ENCODE measurements at places on chromosomes 12 and 14.
A peak's percentile ranks its signal among the peaks of the same experiment; 100 is the strongest.

- no peak for DNase-seq
Observed at GRCh38 chr12:28869197-28869596, 279.9 kb upstream of the FAR2 start.

GRCh38 chr12:121455766-121456420 lies 56.0 kb downstream of the RNF34 start:
- no peak for DNase-seq

- DNase-seq = no peak
Observed at GRCh38 chr12:106030210-106031071, 108.3 kb downstream of the NUAK1 start.

- DNase-seq = no peak
Observed at GRCh38 chr14:55754871-55755270, 174.9 kb downstream of the KTN1 start.

DNA sequence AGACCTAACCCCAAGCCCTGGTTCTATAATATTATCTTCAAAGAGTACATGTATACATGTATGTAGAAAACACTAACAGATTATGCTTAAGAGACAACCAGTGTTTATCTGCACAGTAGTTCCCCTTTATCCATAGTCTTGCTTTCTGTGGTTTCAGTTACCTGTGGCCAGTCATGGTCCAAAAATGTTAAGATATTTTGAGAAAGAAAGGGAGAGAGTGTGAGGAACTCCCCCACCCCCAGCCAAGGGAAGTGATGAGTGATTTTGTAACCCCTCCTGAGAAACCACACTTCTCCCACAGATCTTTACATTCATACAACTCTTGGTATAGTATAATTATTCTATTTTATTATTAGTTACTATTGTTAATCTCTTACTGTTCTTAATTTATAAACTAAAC lies 77.3 kb upstream of the CNTN1 start:
- no peak for DNase-seq

DNA sequence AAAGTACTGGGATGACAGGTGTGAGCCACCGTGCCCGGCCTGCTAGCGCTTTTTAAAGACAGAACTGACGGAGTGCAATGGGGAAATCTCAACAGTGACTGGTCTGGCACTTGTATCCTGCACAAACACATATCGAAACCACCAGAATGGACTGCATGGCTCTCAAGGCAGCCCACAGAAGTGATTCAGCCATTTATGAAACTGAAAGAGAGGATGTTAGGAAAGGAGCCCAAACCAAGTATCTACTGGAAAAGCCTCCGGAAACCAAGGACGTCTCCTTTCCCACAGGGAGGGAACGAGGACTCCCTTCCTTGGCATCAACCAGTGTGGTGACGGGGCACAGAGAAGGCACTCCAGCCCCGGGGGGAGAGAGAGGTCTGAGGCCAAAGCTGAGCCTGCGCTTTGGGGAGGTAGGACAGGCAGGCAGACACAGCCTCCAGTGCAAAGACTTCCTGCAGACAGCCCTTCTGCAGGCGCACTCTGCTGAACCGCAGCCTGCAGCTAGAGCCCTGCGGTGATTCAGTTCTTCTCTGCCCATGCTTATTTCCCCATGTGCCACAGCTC lies 16.5 kb downstream of the SLC15A4 start:
- DNase-seq = no peak

DNA sequence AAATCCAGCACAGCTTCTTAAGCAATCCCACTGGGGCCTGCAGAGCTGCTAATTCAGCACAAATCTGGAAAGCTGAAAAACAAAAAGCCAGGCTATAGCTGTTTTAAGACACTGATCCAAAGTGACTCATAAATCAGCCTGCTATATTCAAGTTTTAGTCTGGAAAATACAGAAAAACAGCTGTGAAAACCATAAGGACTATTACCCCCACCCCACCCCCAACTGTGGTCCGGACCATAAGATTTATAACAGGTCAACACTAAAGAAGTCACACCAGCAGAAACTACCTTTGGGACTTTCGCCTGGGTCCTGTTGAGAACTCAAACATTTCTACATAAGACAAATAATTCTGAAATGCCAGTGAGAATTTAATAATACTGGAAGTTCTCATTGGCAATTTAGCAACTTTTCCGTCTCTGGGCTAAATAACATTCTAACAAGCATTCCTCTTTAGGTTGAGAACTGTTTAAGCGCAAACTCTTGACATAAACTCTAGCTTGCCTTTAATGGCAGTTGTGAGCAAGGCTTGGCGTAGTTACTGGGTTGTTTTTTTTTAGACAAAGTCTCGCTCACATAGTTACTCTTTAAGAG lies 3.3 kb downstream of the LRIG3 start:
- no peak for DNase-seq

- DNase-seq = no peak
Observed at GRCh38 chr12:75389061-75389460, 1.8 kb upstream of the GLIPR1L2 start.

GRCh38 chr12:25985316-25986175 lies 27.1 kb downstream of the RASSF8 start:
- peak; percentile 5 for DNase-seq

DNA sequence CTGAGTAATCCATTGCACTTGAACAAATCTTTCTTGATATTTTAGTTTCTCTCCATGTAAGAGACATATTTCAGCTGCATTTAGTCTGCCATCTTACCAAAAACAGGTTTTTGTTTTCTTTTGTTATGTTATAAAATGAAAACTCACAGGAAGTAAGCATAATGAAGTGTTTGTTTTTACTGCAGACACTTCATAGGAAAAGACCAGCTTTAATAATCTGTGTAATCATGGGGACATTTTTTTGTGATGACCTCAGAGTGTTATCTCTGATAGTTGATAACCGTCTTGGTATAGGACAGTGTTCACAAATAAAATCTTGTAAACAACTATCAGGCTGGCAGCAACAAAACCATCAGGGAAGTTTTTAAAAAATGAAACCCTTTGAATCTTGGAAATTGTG lies 266.2 kb upstream of the OR4E1 start:
- no peak for DNase-seq

- no peak for DNase-seq
Observed at GRCh38 chr12:112839386-112839972, 47.9 kb downstream of the RPH3A start.

- no peak for DNase-seq
Observed at GRCh38 chr12:107025671-107026070, 38.7 kb upstream of the MTERF2 start.

- no peak for DNase-seq
Observed at GRCh38 chr14:104201496-104201895, 63.1 kb downstream of the KIF26A start.

- DNase-seq = no peak
Observed at GRCh38 chr14:103628221-103628683, 759 bp upstream of the KLC1 start.

GRCh38 chr14:32047791-32048190 lies 29.3 kb upstream of the ARHGAP5 start:
- no peak for DNase-seq

- DNase-seq = no peak
Observed at GRCh38 chr14:21840765-21841164, 167.1 kb upstream of the OR4E1 start.

DNA sequence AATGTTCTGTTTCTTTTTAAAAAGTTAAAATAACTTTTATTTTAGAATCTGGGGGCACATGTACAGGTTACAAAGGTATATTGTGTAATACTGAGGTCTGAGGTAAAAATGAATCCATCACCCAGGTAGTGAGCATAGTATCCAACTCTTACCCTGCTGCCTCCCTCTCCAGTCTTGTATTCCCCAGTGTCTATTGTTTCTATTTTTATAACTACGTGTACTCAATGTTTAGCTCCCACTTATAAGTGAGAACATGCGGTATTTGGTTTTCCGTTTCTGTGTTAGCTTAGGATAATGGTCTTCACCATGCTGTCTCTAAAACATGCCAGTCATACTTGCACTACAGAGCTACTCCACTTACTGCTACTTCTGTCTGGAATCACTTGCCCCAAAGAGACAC lies 8.4 kb downstream of the FBXO33 start:
- DNase-seq = no peak

DNA sequence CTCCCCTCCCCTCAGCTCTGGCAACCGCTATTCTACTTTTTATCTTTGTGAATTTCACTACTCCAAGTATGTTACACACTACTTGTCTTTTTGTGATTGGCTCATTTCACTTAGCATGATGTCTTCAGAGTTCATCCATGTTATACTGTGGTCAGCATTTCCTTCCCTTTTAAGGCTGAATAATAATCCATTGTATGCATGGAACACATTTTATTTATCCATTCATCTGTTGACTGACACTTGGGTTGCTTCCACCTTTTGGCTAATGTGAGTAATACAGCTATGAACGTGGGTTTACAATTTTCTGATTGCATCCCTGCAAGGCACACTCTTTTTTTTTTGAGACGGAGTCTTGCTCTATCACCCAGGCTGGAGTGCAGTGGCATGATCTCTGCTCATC lies 53.0 kb upstream of the FUT8 start:
- no peak for DNase-seq

DNA sequence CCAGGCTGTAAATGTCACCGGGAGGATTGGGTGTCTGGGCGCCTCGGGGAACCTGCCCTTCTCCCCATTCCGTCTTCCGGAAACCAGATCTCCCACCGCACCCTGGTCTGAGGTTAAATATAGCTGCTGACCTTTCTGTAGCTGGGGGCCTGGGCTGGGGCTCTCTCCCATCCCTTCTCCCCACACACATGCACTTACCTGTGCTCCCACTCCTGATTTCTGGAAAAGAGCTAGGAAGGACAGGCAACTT lies 1.3 kb downstream of the GAPDH start:
- no peak for DNase-seq

DNA sequence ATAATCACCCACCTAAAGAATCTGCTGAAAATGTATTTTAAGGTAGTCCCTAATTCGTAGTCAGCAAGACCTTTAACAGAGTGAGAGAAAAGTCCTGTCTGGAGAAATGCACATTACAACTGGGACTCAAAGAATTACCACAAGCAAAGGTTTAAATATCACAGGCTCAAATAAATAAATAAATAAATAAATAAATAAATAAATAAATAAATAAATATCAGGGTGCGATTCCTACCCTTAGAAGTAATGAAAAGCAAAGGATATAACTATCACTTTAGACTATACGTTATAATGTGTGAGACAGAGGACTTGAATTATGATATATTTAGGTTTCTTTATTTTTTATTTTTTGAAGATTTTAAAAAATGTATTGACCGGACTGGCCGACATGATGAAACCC lies 522.5 kb upstream of the ATXN7L3B start:
- no peak for DNase-seq

DNA sequence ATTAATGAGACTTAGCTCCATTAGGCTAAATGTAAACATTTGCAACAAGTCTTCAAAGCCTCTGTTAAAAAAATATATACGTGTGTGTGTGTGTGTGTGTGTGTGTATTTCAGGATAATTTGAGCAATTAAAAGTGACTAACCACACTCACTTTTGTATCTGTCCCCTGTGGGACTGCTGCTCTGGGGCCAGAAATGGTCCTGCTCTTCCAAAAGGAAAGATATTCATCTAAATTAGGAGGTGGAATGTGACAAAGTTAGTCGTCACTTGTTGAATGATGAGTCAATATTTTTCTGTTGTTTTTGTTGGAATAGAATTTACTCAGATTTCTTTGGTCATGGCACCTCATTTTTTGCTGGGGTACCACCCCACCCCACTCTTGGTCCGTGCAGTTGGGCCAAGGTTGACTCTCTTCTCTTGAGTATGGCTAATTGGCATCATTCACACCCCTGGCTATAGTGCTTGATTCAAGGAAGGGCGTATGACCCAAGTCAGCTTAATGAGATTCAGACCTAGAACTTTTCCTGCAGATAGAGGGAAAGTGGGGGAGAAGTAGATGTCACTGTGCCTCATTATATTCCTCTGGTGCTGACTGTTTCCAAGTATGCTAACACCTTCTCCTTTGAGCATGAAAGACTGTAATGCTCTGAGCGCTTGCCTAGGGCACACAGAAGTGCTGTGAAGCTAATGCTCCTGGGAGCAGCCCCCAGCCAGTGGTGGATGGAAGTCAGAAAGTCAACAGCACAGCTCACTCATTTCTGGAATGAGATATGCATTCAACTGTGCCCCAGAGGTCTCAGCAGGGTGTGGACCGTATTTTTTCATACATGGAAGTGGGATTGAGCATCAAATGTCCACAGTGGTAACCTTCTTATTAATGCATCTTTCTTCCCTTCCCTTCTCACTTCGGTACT lies 577.0 kb upstream of the TBX3 start:
- DNase-seq = no peak

- DNase-seq = no peak
Observed at GRCh38 chr12:77682488-77682887, 148.2 kb upstream of the NAV3 start.

DNA sequence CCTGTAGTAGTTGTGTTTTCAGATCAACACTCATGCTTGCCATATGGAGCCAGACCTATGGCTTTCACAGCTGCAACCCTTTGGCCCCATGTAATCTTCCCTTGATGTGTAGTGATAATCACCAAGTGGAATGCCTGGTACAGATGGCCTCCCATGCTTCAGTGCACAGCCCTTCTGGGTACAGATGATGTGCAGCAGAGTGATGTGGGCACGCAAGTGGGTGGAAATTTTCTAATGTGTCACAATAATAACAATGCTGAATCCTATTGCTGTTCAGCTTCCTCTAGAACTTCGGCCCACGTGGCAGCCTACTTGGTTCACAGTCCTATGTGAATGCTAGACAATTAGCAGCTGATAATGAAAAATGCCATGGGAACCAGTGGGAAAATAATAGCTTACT lies 188.1 kb downstream of the SNAPC1 start:
- DNase-seq = peak; percentile 99

GRCh38 chr14:85437148-85437547 lies 92.8 kb upstream of the FLRT2 start:
- no peak for DNase-seq

GRCh38 chr14:55572578-55572977 lies 7.4 kb upstream of the KTN1 start:
- DNase-seq = no peak

GRCh38 chr14:97594306-97594705 lies 797.1 kb downstream of the VRK1 start:
- DNase-seq = no peak

DNA sequence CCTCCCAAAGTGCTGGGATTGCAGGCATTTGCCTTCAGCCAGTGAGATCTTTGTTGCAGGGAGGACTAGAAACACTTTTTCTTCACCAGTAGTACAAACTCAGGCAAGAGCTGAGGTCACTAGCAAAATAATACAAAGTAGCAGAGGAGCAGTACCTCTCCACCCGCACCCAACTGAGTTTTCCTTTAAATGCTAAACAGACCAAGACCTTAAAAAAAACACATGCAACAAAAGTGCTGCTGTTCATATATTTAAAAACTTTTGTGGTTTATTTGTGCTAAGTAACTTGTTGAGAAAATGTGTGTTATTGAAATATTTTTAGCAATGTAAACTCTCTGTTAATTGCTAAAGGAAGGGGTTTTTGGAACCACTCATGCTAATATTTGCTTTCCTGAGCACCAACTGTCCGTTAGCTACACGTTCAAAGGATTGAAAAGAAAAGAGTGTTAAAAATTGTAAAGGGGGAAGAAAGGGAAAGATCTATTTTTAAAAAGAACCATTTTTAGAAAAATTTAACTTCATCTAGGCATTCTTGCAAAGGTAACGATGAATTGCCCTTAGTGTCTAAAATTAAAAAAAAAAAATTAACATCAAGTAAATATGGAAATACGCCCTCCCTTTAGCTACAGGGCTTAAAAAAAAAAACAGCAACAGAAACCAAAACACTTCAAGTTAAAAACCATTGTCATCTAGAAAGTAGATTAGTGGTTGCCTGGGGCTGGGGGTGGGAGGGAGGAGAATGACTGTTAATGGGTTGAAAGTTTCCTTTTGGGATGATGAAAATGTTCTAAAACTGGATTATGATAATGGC lies 114.0 kb upstream of the KRAS start:
- no peak for DNase-seq

GRCh38 chr12:131242741-131243496 lies 289.2 kb downstream of the ADGRD1 start:
- peak; percentile 4 for DNase-seq

Data from DMS 273 treated with DMSO at 0.1 percent for 48 hours (cell line).